ENCODE measurements at places on chromosomes 4 and X.

GRCh38 chr4:119209077-119209476 is 3.4 kb upstream of the USP53 start:
- DNase-seq: no peak

DNA sequence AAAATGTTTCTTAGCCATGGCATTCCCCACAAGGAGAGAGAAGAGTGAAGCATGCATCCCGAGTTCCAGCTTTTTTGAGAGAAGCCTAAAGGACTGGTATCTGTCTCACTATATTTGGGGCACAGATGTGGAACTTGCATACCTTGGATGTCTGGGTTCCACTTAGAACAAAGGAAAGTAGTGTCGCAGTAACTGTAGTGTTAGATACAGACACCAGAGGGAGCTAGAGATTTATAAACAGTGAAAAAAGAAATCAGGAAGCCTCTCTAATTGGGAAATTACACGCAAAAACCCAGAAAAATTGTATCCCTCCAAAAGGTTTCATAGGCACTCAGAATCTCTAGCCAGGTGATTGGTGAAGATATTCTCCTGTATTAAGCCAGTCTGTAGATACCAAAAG is 34.4 kb downstream of the AGTR2 start:
- DNase-seq: peak; percentile 17

GRCh38 chr4:138087066-138087719 is 155.0 kb downstream of the SLC7A11 start:
- DNase-seq: no peak

GRCh38 chrX:21905313-21905712 is 35.2 kb upstream of the SMS start:
- no peak for DNase-seq

GRCh38 chrX:39705290-39705689 is 392.5 kb downstream of the BCOR start:
- DNase-seq: no peak

GRCh38 chrX:155070663-155070974 is 317 bp downstream of the CMC4 start:
- no peak for DNase-seq

DNA sequence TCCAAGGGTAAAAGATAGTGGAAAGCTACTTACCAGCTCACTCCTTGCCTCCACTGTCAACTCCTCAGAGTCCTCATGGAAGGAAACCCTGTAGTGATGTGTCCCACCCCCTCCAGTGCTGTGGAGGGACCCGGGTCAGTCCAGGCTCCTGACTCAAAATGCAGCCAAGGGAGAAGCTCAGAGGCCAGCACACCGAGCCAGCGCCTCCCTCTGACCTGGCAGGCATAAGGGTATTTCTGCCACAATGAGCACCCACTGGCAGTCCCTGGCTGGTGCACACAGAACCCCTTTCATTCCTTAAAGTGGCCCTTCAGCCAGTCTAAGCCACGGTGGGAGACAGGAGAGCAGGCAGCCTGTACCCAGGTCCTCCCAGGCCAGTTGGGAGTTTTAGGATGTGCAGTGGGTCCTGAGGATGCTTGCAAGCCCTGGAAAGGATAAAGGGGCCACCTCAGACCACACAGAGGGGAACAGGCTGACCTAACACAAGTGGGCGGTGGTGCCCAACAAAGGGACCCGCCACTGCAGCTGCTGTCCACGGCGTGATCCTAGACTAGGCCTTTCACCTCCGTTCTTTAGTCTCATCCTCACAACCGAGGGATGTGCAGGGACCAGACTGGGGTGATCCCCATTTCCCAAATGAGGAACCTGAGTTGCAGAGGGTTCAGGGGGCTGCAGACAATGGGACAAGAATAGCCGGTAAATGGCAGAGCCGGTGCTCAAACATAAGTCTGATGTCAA is 5.7 kb downstream of the JAKMIP1 start:
- DNase-seq: no peak

GRCh38 chr4:69064391-69064790 is 31.9 kb upstream of the UGT2B7 start:
- no peak for DNase-seq

- DNase-seq: no peak
These were observed 20.2 kb upstream of the MED14 start for GRCh38 chrX:40755291-40756249.

DNA sequence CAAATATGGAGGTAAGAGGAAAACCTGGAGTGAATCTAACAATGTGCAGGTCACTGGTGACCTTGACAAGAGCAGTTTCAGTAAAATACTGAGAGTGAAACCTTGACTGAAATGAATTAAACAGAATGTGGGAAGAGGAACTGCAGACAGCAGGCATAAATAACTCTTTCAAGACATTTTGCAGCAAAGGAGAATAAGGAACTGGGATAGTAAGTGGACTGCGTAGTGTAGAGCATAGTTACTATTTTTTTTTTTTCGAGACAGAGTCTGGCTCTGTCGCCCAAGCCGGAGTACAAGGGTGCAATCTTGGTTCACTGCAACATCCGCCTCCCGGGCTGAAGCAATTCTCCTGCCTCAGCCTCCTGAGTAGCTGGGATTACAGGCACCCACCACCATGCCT is 24.0 kb downstream of the RBMX start:
- DNase-seq: no peak

GRCh38 chr4:130479020-130479419 is 1383.1 kb downstream of the C4orf33 start:
- no peak for DNase-seq

DNA sequence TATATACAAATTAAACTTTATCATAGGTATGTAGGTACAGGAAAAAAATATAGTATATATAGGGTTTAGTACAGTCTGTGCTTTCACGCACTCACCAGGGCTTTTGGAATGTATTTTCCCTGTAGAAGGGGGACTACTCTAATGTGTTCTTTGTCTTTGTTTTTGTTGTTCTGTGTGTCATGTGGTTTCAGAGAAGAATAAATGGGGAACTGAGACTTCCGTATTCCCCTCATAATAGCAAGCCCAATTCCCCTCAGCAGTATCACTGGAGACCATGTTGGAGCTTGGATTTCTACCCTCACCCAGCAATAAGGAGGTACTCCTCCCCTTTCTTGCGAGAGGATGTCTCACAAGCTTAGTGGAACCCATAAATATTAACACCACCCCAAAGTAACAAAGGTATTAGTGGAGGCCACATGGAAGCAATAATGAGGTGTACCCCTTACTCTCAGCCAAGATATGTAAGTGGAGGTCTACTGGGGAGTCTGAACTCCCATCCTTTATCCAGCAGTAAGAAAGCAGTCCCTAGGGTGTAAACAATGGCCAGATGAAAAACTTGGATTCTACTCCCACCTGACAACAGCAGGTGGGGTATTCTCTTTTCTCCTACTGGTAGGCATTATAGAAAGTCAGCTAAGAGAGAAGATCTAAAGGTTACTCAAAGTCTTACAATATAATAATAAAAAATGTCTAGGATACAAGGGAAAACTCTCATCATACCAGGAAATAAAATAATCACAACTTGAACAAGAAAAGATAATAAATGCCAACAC is 805.4 kb upstream of the GALNTL6 start:
- DNase-seq: no peak

- no peak for DNase-seq
These were observed 73.2 kb downstream of the SH3KBP1 start for GRCh38 chrX:19814240-19814639.

DNA sequence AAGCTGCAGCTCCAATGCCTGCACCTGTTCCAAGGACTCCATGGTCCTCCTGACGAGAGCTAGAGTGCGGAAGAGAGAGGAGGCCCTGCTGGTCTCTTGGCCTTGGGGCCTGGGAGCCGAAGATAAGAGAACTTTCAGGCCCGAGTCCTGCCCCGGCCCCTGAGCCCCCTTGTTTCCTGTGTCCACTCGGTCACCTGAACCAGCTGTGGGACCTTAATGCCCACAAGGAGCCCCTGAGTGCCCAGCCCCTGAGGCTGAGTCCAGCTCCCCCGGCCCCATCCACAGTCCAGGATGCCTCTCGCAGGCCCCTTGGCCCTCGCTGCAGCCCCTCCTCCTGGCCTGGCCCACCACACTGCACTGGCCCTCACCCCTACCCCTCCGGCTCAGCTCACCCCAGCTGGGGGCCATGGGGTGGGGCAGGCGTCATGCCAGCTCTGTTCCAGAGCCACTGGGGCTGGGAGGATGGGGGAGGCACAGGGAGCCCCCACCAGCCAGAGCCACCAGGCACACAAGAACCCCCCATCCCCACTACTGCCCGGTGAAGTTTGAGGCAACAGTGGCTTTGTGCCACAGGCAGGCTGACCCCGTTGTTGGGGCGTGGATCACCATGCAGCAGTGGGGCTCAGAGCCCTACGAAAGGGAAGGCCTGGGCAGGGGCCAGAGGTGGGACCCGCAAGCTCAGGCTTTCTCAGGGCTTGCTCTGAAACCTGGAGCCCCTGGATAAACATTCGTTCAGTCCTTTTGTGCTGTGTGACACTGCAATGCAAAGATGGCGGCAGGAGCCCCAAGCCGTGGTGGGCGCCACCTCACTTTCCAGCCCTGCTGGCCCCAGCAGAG is 14.1 kb downstream of the NAT8L start:
- no peak for DNase-seq

DNA sequence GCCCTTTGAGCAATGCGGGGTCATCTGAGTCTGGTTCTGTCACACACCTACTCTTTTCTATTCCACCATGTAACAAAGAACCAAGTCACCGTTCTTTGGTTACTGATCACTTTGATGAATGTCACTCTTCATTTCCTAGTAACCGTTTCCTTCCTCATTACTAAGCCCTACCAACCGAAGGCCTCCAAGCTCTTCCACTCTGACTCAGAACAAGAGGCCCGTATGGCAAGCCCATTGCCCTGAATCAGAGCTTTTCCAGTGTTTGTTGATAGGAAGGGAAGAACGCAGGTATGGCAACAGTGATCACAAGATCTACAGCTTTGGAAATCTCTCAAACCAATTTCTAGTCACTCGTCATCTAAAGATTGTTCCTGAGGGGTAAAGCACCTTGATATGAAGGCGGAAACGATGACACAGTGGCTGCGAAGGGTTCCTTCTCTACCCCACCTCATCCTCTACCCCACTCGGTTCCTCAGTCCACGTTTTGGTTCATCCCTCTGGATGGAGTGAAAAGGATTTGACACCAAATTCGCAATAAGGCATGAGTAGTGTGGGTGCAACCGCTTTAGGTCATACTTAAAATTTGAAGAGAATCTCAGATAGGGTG is 28.0 kb upstream of the CD40LG start:
- DNase-seq: no peak

DNA sequence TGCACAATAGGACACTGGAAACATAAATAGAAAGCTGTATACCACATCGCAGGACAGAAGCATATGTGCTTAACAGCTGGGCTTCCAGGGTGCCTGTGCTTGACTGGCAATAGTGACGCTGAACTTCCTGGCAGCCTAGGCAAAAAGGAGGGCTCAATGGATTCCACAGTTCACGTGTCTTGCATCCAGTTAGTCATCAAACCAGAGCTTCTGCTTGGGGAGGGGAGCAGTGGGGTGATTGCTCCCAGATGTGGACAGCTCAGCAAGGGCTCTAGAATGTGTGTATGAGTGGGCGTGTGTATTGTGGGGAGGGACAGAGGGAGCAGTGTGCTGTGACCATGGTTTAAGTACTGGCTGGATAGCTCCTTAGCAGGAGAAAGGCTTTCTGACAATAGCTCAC is 2.3 kb downstream of the PRRG3 start:
- no peak for DNase-seq

- DNase-seq: no peak
These were observed 572.0 kb downstream of the ADGRL3 start for GRCh38 chr4:61772126-61772525.

DNA sequence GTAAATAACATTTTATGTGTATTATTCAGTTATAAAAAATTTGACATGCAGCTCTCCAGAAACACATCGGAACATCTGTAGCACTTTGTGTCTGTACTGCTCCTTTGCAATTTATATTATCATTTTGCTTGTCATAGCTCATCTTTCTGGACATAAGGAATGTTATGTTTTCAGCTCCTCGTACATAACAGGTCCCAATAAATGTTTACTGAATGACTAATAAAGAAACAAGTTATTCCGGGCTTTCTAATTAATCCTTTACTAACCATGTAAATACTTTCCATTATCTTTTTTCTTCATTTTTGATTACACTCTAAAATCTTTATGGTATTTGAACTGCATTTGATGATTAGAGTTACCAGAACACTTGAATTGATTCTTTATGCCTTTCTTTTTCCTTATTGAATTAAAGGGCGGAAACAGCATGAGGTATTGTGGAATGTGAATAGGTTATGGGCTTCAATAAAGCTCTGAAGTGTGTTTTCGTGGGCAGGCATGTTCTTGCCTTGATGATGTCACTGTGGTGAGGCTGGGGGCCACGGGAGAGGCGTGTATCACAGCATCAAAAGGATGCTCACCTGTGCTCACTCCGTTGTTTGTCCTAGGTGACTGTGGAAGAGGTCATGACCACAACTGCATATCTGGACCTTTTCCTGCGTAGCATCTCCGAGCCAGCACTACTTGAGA is 131.6 kb downstream of the GATB start:
- no peak for DNase-seq

Measured in NCI-H2227 treated with DMSO at 0.1 percent for 48 hours (cell line).